ENCODE measurements at places on chromosomes 5 and 9. TPM values are rescaled to one million over a fixed set of nuclear protein-coding genes. Genes with fewer than 3 reads are reported as not detected.
A peak's percentile ranks its signal among the peaks of the same experiment; 100 is the strongest.

Gene IFNB1
- not detected for total RNA-seq

Gene CTXN3
- not detected for total RNA-seq

Gene ANKRD34B
- total RNA-seq = 6.3 TPM

Gene C5orf58
- total RNA-seq = 1.6 TPM

Gene ECSCR
- total RNA-seq = 2.7 TPM

DNA sequence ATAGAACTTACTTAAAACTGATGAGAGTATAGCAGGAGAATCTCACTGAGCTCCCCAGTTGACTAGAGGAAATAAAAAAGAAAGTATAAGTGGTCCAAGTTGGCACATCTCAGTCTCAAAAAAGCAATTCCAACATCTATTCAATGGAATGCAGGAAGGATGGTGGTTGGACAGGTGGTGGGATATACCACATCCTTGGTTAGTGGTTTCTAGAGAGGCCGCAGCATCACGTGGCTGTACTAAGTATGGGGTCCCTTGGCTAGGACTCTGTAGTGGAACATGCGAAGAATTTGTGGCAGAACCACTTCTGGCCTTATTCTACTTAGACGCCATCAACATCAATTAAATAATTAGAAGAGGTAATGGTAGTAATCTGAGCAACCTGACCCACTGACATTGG is 232.4 kb downstream of the SAXO1 start:
- no peaks in the 10 kb centered on the region for H3K36me3 ChIP-seq
- H3K27ac ChIP-seq = no peak overlapping the region
- DNase-seq = no peak
- H3K4me1 ChIP-seq = peaks cover 4% of the 10 kb centered on the region

GRCh38 chr9:111036429-111036789 is 1.9 kb downstream of the LPAR1 start:
- no peak overlapping the region for H3K27ac ChIP-seq
- no peaks in the 10 kb centered on the region for H3K4me1 ChIP-seq
- H3K36me3 ChIP-seq = no peaks in the 10 kb centered on the region
- DNase-seq = no peak
- peak overlapping the region; percentile 60 for H3K4me3 ChIP-seq

- H3K36me3 ChIP-seq = peaks cover 20% of the 10 kb centered on the region
- no peak for DNase-seq
- H3K4me1 ChIP-seq = peaks cover 8% of the 10 kb centered on the region
- no peak overlapping the region for H3K27ac ChIP-seq
Observed at GRCh38 chr5:141515141-141515540, 26.3 kb downstream of the PCDHGC5 start.

- no peaks in the 10 kb centered on the region for H3K27me3 ChIP-seq
- 0 out of 2 replicates have a peak, but pooled peaks cover 4% of the 10 kb centered on the region for H3K4me1 ChIP-seq
- no peak for DNase-seq
- no peak overlapping the region for H3K27ac ChIP-seq
- no peak overlapping the region for H3K4me3 ChIP-seq
Observed at GRCh38 chr9:117430813-117431212, 16.0 kb upstream of the ASTN2 start.

GRCh38 chr9:36922548-36922947 is 111.5 kb downstream of the PAX5 start:
- no peak overlapping the region for H3K27ac ChIP-seq
- no peak overlapping the region for H3K4me3 ChIP-seq
- DNase-seq = no peak
- H3K4me1 ChIP-seq = no peaks in the 10 kb centered on the region

GRCh38 chr5:68875351-68875750 is 218.5 kb upstream of the SLC30A5 start:
- no peaks in the 10 kb centered on the region for H3K4me1 ChIP-seq
- no peaks in the 10 kb centered on the region for H3K36me3 ChIP-seq
- H3K27ac ChIP-seq = no peak overlapping the region
- no peaks in the 10 kb centered on the region for H3K27me3 ChIP-seq
- DNase-seq = no peak

DNA sequence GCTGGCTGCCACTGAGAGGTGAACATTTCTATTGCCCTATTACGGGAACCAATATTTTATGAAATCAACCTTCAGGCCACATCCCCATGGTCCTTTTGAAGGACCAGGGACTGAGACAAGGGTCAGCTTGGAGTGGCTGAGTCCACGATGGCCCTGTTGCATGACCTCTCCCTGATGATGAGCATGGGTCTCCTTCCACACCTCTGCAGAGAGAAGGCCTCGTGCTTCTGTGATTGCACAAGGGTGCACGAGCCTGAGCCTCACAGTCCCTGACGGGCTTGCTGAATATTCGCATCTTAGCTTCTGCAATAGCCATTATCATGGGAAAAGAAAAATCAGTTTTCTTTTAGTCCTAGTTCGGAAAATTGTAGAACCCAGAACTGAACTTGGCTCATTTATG is 255.0 kb upstream of the IRX2 start:
- H3K4me3 ChIP-seq = no peak overlapping the region
- DNase-seq = no peak
- H3K27me3 ChIP-seq = no peaks in the 10 kb centered on the region
- H3K27ac ChIP-seq = no peak overlapping the region

- no peaks in the 10 kb centered on the region for H3K27me3 ChIP-seq
- H3K4me3 ChIP-seq = no peak overlapping the region
- no peaks in the 10 kb centered on the region for H3K4me1 ChIP-seq
- H3K27ac ChIP-seq = no peak overlapping the region
- H3K36me3 ChIP-seq = no peaks in the 10 kb centered on the region
Observed at GRCh38 chr5:130424341-130424740, 520.1 kb downstream of the CHSY3 start.

GRCh38 chr5:27158171-27158570 is 119.8 kb upstream of the CDH9 start:
- H3K36me3 ChIP-seq = no peaks in the 10 kb centered on the region
- no peak for DNase-seq
- H3K27ac ChIP-seq = no peak overlapping the region
- H3K4me3 ChIP-seq = no peak overlapping the region

GRCh38 chr5:2511706-2512105 is 239.8 kb downstream of the IRX2 start:
- no peak overlapping the region for H3K4me3 ChIP-seq
- H3K27me3 ChIP-seq = no peaks in the 10 kb centered on the region
- no peaks in the 10 kb centered on the region for H3K36me3 ChIP-seq
- H3K4me1 ChIP-seq = no peaks in the 10 kb centered on the region
- DNase-seq = no peak

GRCh38 chr9:124906966-124907365 is 33.9 kb downstream of the GOLGA1 start:
- no peak overlapping the region for H3K27ac ChIP-seq
- DNase-seq = no peak
- H3K4me3 ChIP-seq = no peak overlapping the region

Data from H1 (cell line).